ENCODE measurements at places on chromosomes 12 and 14.

- DNase-seq: peak; percentile 72
Observed at GRCh38 chr14:61456720-61457119, 135.3 kb downstream of the PRKCH start.

- no peak for DNase-seq
Observed at GRCh38 chr12:120653611-120654010, 13.2 kb downstream of the CABP1 start.

DNA sequence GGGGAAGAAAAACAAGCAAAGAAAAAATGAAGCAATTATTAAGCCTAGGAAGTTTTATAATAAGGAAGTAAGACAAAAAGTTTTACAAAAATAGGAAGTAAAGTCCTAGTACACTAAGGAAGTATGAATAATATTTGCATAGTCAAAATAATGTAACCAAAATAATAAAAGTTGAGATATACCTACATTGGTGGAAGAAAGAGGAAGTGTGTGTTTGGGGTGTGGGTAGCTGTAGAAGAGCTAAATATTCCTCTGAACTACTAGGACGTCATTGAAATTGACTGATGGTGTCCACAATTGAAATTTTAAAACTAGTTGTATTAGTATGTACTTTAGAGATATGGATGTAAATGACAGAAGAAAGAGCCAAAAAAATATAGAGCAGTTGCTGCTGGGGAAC is 228.4 kb upstream of the OTX2 start:
- no peak for DNase-seq

GRCh38 chr12:20342111-20342510 is 26.2 kb upstream of the PDE3A start:
- no peak for DNase-seq

- peak; percentile 49 for DNase-seq
Observed at GRCh38 chr12:76890151-76891143, 11.6 kb upstream of the CSRP2 start.

DNA sequence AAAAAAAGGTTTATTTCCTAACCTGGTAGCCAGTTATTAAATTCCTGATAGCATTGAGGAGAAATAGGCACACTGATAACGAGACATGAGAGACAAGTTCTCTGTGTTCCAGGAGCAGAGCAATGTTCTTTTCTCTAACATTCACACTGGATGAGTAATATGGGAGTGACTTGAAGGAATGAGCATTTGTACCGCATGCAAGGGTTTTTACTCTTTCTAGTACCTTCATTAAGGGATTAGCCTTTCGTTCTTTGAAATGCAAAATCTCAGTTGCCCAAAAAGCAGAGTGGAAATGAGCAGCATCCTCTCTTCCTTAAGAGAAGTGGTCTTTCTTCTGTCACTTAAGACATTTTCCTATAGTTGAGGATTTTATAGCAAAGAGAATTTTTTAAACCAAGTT is 54.7 kb downstream of the FGD4 start:
- DNase-seq: no peak

DNA sequence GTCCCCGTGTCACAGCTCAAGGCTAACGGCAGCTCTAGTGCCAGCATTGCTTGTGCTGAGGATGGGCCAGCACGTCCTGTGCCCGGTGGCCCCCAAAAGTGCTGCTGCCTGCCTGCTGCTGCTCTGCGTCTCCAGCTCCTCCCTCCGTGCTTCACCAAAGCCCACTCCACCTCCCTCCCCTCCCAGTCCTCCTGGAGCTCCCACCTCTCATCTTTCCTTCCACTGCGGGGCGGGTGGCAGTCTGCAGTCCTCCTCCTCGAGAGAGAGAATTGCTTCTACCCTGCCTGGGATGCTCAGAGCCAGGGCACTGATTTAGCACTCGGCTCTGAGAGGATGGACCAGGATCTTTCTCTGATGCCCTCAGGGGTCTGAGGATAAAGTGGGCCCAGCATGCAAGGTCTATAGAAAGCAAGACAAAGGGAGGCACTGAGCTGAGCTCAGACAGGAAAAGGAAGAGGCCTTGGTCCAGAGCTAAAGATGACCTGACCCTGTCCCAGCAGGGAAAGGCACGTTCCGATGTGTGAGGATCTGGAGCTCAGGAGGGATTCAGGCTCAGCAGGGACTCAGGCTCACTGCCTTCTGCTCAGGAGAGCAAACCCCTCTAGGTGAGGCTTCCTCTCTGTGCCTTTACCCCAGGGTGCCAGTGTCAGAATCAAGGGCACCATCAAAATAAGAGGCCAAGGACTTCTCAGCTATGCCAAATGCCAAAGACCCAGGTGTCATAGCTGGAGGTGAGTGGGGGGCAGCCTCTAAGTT is 113.1 kb upstream of the FKBP4 start:
- no peak for DNase-seq

DNA sequence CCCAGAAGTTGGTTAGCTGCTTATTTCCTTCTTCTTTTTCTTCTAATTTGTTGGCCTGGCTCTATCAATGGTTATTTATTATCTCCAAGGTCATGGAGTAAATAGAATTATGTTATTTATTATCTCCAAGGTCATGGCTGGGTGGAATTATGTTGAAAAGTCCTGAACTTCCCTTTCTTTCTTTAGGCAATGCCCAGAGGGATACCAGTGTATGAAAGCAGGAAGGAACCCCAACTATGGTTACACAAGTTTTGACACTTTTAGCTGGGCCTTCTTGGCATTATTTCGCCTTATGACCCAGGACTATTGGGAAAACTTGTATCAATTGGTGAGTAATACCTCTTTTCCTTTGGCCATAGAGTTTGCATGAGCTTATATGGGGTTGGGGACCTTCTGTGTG is 111.6 kb downstream of the SCN8A start:
- no peak for DNase-seq

- no peak for DNase-seq
Observed at GRCh38 chr12:67911275-67911600, 78.0 kb upstream of the IFNG-AS1 start.

DNA sequence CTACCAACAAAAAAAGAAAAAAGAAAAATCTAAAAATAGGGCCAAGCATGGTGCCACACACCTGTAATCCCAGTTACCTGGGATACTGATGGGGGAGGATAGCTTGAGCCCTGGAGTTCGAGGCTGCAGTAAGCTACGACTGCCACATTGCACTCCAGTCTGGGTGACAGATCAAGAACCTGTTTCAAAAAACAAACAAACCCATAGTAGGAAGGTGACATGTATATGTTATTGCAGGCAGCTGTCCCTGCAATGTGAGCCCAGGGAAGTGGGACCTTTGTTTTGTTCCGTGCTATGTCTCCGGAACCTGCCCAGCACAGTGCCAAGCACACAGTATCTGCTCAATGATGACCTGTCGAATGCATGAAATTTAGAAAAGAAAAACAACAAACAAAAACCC is 37.2 kb upstream of the YY1 start:
- DNase-seq: no peak

DNA sequence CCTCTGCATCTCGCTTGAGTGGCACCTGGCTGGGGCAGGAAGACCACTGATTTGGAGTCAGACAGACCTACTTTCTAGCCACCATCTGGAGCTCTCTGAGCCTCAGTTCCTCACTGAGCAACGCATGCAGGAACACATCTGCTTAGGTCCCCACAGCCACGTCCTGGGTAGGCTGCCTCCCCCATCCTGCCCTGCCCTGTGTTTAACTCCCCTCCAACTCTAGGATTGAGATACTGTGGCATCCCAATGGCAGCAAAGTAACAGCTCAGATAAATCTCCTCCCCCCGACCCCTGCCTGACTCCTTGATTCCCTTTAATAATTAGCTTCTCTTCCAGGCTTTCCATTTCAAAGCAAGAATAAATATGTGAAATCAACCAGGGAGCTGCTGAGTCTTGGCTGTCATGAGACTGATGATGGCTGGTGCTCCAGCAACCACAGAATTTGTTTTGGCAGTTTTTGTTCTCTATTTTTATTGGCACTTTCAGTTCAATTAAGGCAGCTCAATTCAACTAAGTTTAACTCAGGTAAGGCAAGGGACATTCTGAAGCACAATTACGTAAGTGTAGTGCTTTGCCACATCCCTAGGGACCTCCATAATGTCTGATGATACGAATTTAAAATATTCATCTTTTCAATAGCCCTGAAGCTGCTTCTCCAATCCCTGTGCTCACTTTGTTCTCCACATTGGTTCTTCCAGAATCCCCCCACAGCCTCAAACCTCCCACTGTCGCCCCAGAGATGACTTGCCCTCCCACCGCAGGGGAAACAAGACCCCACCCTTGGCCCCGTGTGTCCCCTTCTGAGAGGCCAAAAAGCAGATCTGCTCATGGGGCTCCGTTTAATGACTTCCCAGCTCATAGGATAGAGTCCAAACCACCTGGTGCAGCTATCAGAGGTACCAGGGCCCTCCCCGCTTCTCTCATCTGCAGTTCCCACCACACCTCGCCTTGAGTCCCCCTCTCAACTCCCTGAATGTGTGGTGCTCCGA is 58.2 kb downstream of the ESR2 start:
- no peak for DNase-seq

GRCh38 chr12:71626768-71627167 is 36.9 kb downstream of the ZFC3H1 start:
- no peak for DNase-seq

- DNase-seq: no peak
Observed at GRCh38 chr12:42716491-42716891, 126.9 kb upstream of the PRICKLE1 start.

- no peak for DNase-seq
Observed at GRCh38 chr12:128906485-128907137, 53.3 kb downstream of the GLT1D1 start.

- DNase-seq: no peak
Observed at GRCh38 chr14:32913725-32914124, 25.0 kb upstream of the NPAS3 start.

DNA sequence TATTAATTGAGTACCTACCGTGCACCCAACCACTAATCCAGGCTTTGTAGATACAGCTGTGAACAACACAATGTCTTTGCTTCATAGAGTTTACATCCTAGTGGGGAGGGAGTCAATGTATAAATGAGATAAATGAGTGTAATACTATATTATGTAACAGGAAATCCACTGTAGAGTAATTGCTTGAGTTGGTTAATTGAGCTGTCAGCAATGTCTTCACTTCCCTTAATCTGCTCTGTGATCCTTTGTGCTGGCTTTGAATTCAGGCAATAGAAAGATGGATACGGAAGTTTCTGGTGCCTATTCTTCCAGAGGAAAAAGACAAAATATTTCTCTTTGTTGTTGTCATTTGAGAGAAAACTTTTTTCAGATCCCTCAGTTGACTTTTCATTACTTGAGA is 104.0 kb upstream of the SLC16A7 start:
- DNase-seq: no peak

- no peak for DNase-seq
Observed at GRCh38 chr14:59847711-59848110, 22.9 kb downstream of the RTN1 start.

DNA sequence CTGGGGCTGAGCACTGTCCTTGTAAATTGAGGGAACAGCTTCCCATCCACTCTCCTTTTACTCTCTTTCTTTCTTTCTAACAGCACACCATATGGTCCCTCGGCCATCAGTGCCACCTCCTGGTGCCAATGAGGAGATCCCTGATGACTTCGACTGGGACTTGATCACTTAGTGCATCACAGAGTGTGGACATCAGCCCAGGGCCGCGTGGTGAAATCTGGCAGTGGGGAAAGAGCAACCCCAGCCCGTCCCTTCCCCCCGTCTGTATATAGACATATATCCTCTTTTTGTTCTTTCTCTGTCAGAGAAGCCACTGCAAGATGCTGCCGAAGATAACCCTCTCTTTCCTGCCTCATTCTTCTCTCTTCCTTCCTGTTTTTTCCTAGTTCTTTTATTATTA is 13.5 kb downstream of the C3AR1 start:
- DNase-seq: no peak

GRCh38 chr14:92437729-92438285 is 75.8 kb upstream of the RIN3 start:
- DNase-seq: no peak

DNA sequence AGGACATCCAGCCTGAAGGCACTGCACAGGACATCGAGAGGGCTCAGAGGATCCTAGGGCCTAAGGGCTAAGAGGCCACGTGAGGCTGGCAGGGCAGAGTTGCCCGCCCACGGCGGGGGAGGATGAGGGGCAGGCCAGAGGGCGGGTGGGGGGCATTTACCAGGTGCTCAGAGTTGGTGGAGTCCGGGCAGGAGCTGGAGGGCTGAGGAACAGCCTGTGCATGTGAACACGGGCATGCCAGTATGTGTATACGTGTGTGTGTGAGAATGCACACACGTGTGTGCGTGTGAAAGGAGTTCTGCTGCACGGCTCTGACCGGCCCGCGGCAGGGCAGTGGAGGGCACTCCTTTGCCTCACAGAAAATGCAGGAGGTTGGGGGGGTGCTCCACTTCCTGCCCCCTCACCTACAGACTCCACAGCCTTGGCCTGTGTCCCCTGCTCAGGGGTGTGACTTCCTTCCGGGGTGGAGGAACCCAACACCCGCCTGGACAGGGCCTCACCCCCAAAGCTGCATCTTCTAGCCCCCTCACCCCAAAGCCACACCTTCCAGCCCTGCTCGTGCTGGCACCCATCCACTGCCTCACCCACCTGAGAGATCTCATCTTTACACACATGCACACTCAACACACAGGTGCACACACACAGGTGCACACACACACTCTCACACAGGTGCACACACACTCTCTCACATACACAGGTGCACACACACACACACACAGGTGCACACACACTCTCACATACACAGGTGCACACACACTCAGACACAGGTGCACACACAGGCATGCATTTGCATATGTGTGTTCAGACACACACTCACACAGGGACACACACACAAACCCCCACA is 11.8 kb upstream of the GPR132 start:
- no peak for DNase-seq

DNA sequence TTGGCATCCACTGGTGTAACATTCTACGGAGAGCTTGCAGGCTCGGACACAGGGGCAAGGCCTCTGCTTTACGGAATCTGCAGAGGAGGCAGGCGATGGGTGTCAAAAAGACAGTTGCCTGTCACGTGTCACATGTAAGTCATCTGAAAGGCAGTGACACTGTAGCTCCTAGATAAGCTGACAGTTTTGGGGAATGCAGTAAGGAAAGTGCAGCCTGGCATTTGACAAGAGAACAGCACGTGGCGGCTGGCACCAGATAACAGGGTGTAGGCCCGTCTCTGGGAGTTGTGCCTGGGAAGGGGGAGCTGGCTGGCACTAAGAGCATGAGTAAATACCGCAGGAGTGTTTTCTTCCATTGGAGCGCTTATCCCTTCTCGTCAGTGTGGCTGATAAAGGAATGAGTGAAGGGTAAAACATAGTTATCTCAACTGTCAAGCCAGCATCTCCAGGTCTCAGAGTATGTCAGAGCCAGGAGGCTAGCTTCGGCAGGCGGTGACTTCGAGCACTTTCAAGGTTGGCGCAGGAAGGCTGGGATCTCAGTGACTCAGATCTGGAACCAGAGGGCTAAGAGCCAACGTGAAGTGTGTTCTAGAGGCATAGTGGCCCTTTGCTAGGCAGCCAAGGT is 26.1 kb downstream of the ADCK1 start:
- DNase-seq: no peak

- no peak for DNase-seq
Observed at GRCh38 chr12:101799774-101800173, 31.0 kb downstream of the GNPTAB start.

Measured in activated naive CD8-positive, alpha-beta T cell treated with anti-CD3 and anti-CD28 coated beads for 36 hours (primary cell).